Thymus (tissue), 14 donors: ENCODE measurements at places on chromosomes 5 and 9. TPM values are rescaled to one million over a fixed set of nuclear protein-coding genes. Genes with fewer than 3 reads are reported as not detected.

DNA sequence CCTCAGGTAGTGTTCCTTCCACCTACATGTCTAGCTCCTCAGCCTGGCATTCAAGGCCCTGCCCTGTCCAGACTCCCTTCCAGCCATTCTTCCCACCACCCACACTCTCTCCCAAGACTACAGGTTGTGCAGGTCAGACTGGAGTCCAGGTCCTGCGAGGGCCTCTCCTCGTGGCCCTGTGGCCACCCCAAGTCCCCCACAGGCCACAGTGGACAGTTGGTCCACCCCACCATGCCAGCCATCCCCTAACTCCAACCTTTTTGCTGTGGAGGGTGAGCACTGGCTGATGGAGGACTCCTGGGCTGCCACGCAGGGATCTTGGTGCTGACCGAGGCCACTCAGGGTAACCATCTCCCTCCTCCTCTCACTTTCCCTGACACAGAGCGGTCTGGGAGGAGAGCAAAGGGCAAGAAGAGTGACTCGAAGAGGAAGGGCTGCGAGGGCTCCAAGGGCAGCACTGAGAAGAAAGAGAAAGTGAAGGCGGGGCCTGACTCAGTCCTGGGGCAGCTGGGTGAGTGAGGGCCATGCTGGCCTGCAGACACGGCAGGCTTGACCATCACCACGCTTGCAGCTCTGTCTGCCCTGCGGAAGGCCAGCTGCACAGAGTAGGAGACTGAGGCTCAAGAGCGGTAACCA is 51.0 kb downstream of the JADE2 start:
- DNase-seq: no peak

GRCh38 chr5:72346398-72346797 is 26.2 kb downstream of the PTCD2 start:
- no peak for DNase-seq

GRCh38 chr5:40073927-40074326 is 605.8 kb upstream of the PTGER4 start:
- DNase-seq: no peak

MARCOL gene
- not detected for polyA plus RNA-seq
